ENCODE measurements at places on chromosomes 5 and 9.

- H3K4me3 ChIP-seq = no peak overlapping the region
- no peaks in the 10 kb centered on the region for H3K4me1 ChIP-seq
- no peak overlapping the region for H3K27ac ChIP-seq
- peaks cover 11% of the 10 kb centered on the region for H3K27me3 ChIP-seq
- no peak for DNase-seq
Observed at GRCh38 chr5:163339148-163339547, 98.2 kb upstream of the CCNG1 start.

GRCh38 chr9:114836769-114837168 lies 30.9 kb upstream of the TNFSF15 start:
- no peak overlapping the region for H3K4me3 ChIP-seq
- no peak overlapping the region for H3K27ac ChIP-seq
- no peak for DNase-seq
- peaks cover 33% of the 10 kb centered on the region for H3K27me3 ChIP-seq

DNA sequence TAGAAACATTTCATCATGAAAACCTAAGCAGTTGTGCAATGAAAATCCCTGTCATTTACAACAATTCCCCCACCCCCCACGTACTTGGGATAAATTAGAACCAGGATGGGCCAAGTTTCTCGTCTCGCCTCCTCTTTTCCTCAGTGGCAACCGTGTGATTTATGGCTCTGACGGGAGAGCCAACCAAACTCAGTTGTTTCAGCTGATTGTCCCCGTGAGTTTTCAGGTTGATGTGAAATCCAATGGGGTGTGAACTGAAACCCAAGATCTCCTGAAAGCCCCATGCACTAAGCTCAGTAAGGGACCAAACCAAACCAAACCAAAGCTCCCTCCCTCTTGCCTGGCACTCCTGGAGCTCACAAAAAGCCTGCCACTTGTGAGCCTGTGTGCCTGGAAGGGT lies 138.7 kb upstream of the SLC24A2 start:
- no peak for DNase-seq
- peaks cover 14% of the 10 kb centered on the region for H3K4me1 ChIP-seq
- H3K36me3 ChIP-seq = no peaks in the 10 kb centered on the region
- no peak overlapping the region for H3K27ac ChIP-seq
- H3K27me3 ChIP-seq = peaks cover 16% of the 10 kb centered on the region

DNA sequence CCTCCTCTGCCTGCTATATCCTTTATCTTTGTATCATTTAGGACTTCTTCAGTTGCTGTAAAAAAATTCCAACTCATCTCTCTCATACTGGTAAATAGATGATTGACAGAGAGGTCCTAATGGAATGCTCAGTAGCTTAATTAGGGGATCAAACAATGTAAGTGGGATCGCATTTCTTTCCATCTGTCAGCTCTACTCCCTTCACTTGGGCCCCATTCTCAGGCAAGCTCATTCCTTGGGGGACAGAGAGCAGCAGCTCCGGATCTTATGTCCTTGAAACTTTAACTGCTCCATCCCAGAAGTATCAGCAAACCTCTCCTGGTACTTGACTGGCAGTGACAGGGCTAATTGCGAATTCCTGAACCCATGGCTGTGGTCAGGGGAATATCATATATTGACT lies 146.7 kb downstream of the YTHDC2 start:
- no peak overlapping the region for H3K4me3 ChIP-seq
- no peak overlapping the region for H3K27ac ChIP-seq
- no peaks in the 10 kb centered on the region for H3K36me3 ChIP-seq
- H3K4me1 ChIP-seq = no peaks in the 10 kb centered on the region

GRCh38 chr5:147576646-147577535 lies 67.0 kb upstream of the DPYSL3 start:
- H3K4me1 ChIP-seq = no peaks in the 10 kb centered on the region
- H3K27ac ChIP-seq = no peak overlapping the region
- H3K4me3 ChIP-seq = no peak overlapping the region
